ENCODE measurements at places on chromosomes 6 and 20.

- DNase-seq = no peak
Observed at GRCh38 chr20:59780494-59781185, 152.8 kb downstream of the SYCP2 start.

- DNase-seq = no peak
Observed at GRCh38 chr20:62235001-62235776, 3.1 kb upstream of the OSBPL2 start.

GRCh38 chr6:83430611-83431544 lies at the start of gene ME1:
Gene ME1, minus strand, starts transcription at chr6:83431051. Its CDS starts 97 bp downstream, at chr6:83430954.
- DNase-seq = peak; percentile 11

GRCh38 chr6:117684749-117685148 lies 9.5 kb downstream of the NUS1 start:
- DNase-seq = no peak

- no peak for DNase-seq
Observed at GRCh38 chr6:54784011-54784410, 62.6 kb upstream of the FAM83B start.

- DNase-seq = no peak
Observed at GRCh38 chr6:63731930-63732329, 96.3 kb downstream of the PHF3 start.

- no peak for DNase-seq
Observed at GRCh38 chr6:128822271-128822670, 60.7 kb upstream of the LAMA2 start.

DNA sequence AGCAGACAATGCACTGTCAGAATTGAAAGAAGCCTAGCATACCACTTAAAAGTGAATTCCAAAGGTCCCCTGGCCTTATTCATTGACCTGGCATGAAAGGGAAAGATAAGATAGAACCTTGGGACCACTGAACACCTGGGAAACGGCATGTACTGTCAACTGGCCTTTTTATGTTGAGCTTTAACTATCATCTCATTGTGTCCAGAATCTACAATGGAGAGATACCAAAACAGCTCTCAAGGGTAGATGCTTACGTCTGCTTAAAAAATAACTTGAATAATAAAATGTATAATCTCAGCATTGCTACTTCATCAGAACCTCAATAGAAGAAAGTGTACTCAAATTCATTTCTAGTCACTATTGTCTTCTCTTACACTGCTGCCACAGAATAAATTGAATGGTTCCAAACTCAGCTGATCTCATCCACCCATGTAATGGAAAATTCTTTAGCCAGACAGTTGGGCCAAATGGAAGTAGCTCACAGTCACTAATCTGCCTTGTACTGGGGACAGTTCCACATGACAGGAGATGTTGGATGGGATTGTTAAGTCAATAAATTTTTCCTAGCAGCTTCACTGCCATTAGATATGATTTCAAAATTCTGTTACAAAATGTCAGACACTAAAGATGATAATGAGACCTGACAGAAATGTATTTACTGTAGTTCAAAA lies 93.8 kb downstream of the MLIP start:
- DNase-seq = no peak

DNA sequence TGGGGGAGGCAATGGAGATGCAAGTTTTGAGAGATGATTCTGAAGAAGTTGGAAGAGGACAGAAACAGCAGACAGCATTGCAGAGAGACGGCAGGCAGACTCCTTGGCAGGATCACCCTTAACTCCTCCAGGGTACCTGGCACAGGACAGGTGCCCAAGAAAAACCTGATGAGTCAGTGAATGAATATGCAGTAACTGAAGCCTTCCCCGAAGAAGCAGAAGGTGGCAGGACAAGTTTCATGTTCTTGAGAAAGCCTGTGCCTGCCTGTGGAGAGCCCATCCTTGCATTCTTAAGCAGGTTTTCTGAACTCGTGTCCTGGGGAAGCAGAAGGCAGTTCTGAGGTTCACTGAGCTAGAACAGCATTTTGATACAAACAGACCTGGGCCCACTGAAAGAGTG lies 79.6 kb upstream of the SASH1 start:
- DNase-seq = no peak

GRCh38 chr6:33781131-33781975 lies 7.6 kb downstream of the LEMD2 start:
- no peak for DNase-seq

- no peak for DNase-seq
Observed at GRCh38 chr20:48784273-48784641, 43.5 kb downstream of the PREX1 start.

DNA sequence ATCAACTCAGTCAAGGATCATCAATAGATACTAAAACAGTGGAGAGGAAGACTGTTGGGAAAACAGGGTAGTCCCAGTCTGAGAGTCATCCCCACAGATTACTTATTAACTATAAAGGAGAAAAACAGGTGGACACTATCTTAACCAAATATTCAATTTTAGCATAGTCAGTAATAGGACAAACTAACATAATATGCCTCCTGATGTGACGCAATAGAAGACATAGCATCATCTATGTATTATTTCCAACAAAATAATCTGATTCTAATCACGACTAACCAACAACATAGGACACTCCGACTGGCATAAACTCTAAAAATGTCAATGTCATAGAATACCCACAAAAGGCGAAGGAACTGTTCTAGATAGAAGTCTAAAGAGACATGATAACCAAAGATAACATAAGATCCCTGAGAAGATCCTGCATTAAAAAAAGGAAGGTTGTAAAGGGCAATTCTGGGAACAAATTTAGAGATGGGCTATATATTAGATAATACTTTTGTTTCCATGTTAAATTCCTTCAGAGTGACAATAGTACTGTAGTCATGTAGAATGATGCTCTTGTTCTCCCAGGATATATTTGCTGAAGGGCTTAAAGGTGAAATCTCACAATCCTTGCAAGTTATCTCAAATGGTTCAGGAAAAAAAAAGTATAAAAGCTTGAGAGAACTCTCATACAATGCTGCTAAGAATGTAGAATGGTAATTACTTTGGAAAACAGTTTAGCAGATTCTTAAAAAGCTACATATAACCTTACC lies 28.9 kb downstream of the ILRUN start:
- DNase-seq = no peak

DNA sequence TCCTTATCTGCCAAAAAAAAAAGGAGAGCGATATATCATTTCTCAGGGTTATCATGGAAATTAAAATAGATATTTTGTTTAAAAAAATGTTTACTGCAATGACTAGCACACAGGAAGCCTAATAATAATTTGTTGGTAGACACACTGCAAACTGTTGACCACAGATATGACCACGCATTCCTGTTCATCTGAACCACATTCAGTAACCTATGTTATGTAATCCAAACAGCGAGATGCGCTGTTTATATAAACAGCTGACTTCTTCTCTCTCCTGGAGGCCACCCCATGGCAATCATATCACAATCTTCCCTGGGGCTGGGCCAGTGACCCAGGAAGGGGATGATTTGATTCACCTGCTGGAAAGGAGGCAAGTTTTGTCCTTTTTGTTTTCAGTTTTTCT lies 129.3 kb upstream of the UST start:
- DNase-seq = no peak

- no peak for DNase-seq
Observed at GRCh38 chr6:15841937-15842726, 179.3 kb upstream of the DTNBP1 start.

DNA sequence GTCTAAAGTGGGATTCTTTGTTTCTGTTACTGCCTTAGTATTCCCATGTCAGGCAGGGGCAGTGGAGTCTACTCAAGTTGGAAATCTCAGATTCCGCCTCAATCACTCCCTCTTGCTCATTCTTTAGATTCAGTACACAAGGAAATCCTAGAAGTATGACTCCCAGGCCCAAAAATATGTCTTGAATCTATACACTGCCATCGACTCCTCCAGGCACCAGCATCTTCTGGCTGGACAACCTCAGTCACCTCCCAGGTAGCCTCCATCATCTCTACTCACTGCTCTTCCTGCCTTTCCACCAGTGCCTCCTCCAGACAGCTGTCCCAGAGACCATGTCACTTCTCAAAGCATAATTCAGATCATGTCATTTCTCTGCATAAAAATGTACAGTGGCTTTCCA lies 329.9 kb downstream of the CDC5L start:
- no peak for DNase-seq

DNA sequence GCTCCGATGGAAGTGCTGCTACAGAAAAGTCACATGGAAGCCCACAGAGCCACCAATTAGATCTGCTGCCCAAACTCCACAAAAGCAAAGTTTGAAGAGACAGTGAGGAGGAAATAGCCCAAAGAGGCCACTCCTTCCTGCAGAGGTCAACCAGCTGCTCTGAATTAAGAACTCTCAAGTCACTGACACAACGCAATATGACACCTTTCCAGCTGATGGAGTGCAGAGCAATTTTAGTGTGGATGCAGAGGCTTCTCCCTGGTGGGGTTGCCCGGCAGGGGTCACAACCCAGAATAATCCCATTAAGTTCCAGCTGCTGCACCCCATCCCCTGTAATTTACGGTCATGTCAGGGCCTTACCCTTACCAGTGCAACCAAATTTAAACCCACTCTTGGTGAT lies 361.9 kb upstream of the JARID2 start:
- DNase-seq = no peak

GRCh38 chr6:113873043-113873667 lies 16.0 kb downstream of the MARCKS start:
- no peak for DNase-seq

DNA sequence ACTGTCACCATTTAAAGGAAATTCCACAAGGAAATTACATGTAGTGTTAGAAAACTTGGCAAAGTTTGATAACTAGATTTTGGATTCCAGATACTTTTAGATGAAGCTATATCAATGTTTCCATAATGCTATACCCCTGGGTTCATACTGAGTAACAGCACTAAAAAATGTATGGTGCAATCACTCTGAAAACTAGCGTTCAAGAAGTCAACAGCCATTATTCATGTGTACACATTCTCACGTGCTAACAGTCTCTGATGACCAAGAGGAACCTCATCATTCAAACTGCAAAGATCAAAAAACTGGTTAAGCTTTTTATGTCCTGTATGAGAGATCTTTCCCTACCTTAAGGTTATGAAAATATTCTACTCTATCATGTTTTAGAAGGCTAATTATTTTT lies 197.6 kb downstream of the GMDS start:
- DNase-seq = no peak

All from stimulated activated CD4-positive, alpha-beta T cell treated with anti-CD3 and anti-CD28 coated beads, Interleukin-15, amount 100 ng/mL, for 1 hour (primary cell).